ENCODE measurements at places on chromosomes 13 and 19.

- DNase-seq = peak; percentile 69
Observed at GRCh38 chr19:13094106-13094504, 8.6 kb downstream of the LYL1 start.

DNA sequence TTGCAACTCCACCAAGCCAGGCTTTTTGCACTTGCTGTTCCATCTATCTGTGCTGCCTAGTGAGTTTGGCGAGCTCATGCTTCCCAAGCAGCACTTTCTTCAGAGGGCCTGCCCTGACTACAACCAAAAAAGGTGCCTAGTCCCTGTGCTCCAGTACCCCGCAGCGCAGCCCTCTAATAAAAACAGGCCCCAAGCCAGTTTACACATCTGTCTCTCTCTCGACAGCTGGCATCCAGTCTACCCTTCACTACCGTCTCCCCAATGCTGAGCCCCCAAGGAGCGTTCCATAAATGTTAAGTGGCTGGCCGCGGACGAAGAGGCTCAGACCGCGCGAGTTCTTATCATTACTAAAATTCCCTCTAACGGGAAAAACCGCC is 512 bp downstream of the MED4 start:
- no peak for DNase-seq

GRCh38 chr13:75963302-75963701 is 327.2 kb downstream of the LMO7 start:
- no peak for DNase-seq

DNA sequence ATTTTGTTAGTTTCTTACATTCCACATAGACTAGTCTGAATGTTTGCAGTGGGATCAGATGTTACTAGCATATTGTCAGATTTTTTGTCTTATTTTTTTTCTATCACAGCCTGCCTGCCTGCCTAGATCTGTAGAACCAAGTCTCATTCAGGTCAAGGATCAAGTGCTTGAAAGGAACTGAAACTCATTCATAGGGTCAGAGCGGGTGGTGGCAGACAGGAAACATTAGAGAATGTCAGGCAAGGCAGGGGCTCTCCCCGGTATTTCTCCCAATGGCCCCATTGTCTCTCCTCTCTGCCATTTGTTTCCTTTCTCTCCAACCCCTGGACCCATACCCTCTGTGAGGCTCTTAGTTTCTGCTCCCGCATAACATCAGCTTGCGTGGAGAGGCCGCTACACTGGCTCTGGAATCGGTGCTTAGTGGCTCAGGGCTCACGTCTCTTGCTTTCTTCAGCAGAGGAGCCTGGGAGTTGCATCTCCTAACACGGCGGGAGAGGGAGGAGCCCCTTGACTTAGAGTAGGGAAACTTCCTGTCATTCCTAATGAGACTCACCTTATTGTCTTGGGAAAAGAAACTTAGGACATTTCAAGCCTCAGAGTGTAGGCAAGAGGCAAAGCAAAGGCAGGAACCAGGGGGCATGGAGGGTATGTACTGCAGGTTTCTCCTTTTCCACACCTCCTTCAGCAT is 35.6 kb upstream of the SPATA13 start:
- DNase-seq = no peak

GRCh38 chr19:58492265-58492664 is 16.1 kb downstream of the ZNF446 start:
- no peak for DNase-seq

DNA sequence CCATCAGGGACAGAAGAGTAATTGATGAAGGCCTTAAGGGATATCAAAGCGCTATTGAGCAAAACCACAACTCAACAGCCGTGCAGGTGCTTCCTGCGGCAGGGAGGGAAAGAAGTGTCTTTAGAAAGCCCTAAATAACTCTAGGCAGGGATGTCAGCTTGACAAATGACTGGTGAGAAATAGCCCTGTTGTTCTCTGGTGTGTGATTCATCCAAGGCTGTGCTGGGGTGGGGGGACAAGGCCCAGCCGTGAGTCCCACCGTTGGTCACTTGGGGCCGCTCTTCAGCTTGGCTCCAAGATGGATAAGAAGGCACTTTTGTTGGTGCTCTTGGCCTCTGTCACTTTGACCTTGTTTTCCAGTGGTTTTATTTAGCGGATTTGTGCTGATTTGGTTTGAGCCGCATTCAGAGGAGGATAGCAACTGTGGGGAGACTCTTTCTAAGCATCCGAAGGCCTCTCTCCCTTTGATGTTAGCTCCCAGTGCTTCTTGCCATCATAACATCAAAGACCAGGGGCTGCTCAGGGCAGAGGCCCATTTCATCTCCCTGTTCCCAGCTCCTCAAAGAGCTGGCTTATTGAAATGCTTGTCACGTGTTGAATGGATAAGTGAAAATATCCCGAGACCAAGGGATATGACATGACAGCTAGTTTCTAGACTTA is 130.3 kb upstream of the SERP2 start:
- no peak for DNase-seq

GRCh38 chr19:49422407-49423070 is 702 bp downstream of the PTH2 start:
- no peak for DNase-seq

GRCh38 chr13:28477709-28477973 is 17.3 kb downstream of the FLT1 start:
- no peak for DNase-seq

DNA sequence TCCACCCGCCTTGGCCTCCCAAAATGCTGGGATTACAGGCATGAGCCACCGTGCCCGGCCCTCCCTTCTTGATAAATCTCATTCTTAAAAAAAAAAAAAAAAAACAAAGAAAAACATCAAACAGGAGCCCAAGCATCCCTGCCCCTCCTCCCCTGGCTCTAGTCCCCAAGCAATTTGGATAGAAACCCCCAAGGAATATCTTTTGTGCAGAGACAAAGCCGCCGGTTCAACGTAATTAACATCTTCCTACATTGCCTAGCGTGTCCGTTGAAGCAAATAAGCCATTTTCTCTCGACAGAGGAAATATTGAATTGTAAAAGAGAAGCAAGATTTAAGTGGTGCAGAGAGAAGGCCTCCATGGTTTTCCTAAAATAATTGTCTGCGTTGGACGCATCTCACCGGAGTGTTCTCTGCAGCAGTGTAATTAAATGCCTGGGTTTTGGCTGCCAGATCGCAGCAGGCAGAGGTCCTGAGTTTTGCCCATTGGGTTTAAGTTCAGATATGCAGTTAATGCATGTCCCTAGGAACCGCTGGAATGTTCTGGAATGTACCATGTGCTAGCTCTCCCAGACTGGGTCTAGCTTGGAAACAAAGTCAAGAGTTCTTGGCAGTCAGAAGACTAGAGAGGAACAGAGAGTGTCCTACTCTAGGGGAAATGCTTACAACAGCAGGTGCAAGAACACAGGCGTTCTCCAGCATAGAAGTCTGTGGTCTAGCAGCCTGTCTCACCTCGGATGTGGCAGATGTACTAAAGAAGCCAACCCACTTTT is 30.8 kb downstream of the PIN1 start:
- DNase-seq = peak; percentile 14

- DNase-seq = no peak
Observed at GRCh38 chr19:2727640-2727944, 6.4 kb upstream of the DIRAS1 start.

GRCh38 chr13:89568276-89568675 is 1779.2 kb upstream of the MIR17HG start:
- DNase-seq = no peak

DNA sequence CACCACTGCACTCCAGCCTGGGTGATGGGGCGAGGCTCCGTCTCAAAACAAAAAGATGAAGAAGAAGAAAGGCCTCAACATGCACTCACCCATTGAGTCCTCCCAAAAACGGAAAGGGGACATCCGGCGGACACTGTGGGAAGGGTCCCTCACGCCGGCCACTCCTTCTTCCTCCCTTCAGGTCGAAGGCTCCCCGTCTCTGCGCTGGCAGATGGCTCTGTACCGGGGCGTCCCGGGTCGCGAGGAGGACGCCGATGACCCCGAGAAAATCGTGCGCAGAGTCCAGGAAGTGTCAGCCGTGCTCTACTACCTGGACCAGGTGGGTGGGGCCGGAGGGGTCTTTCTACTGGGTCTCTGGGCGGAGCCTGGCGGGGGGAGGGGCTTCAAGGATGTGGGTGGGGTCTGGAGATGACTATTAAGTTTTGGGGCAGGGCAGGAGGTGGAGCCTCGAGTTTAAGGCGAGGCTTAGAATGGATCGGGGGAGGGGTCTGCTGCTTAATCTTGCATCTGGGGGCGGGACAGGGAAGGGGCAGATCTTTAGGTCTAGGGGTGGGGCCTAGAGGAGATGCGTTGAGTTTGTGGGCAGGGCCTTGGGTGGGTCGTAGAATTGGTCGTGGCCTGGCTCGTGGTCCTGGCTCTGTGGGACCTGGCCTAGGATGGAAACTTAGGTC is 90.2 kb downstream of the MAP4K1 start:
- no peak for DNase-seq

DNA sequence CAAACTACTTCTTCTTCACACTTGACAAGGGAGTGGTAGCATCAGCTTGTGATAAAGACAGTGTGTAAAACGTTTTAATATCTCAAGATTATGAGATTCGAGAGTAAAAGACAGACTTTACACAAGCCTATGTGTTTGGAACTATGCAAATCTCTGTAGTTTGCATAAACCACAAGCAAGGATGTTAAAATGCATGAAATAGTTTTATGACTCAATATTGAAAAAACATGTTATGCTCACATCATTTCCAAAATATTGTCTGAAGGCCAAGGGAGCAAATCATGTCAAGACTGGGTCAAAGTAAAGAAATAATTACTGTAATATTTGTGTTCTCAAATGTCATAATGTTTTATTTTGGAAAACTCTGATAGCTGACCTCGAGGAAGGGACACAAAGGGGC is 316.8 kb upstream of the KLF12 start:
- no peak for DNase-seq

- DNase-seq = no peak
Observed at GRCh38 chr19:41565379-41565720, 10.6 kb upstream of the CEACAM21 start.

GRCh38 chr19:35365303-35365702 is 5.6 kb upstream of the GPR42 start:
- DNase-seq = no peak

DNA sequence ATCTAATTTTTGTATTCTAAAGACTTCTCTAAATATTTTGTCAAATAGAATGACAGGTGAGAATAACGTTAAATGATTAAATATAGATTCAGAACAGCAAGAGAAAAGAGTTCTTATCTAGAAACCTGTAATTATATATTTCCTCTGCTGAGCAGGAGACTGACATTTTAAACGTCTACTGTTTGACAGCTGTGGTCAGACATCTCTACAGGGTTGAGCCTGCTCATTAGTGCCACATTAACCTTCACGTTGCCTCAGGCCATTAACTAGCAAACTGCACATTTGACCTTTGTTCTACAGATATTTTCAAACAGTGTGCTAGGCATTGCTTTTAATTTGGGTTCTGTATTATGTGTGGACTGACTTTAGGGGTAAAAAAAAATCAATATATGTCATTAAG is 347.5 kb downstream of the GPC5 start:
- DNase-seq = peak; percentile 13

DNA sequence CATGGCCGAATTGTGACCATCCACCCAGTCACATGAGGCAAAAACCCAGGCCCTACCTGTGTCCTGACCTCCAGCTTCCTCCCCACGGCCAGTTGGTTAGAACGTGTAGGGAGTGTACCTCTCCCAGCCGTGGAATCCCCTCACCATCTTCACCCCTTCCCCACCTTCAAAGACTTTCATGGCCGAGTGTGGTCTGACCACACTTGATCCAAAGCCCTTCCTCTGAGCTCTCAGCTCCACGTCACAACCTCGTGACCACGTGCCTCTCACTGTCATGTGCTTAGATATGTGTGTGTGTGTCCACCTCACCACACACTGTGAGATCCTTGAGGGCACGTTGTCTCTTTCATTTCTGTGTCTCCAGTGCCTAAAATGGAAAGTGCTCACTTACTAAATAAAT is 48.6 kb upstream of the UBE2L5 start:
- no peak for DNase-seq

- DNase-seq = no peak
Observed at GRCh38 chr13:23695711-23696464, 125.7 kb downstream of the TNFRSF19 start.

DNA sequence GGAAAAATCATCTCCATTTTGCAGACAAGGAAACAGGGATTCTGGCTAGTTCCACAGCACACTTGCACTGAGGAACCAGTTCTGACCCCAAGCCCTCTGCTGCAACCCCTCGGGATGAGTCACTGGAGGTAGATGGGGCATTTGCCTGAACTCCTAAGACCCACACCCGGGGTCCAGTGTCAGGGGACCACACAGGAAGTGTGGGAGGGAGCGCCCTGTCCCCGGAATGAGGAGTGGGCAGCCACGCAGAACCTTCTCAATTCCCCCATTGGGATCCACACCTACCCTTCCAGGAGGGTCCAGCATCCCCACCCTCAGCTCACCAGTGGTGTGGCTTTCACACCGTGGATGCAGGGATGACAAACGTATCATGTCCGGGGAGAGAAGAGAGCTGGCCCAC is 62.7 kb downstream of the TSHZ3 start:
- DNase-seq = no peak

- DNase-seq = no peak
Observed at GRCh38 chr19:30920222-30920621, 429.0 kb downstream of the TSHZ3 start.

- DNase-seq = no peak
Observed at GRCh38 chr13:29294821-29295220, 300.7 kb downstream of the SLC7A1 start.

DNA sequence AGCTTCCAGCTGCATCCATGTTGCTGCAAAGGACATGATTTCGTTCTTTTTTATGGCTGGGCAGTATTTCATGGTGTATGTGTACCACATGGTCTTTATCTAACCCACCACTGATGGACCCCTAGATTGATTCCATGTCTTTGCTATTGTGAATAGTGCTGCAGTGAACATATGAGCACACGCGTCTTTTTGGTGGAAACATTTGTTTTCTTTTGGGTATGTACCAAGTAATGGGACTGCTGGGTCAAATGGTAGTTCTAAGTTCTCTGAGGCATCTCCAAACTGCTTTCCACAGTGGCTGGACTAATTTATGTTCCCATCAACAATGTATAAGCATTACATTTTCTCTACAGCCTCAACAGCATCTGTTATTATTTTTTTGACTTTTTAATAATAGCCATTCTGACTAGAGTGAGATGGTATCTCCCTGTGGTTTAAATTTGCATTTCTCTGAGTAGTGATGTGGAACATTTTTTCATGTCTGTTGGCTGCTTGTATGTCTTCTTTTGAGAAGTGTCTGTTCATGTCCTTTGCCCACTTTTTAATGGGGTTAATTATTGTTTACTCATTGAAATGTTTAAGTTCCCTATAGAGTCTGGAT is 6.8 kb upstream of the UBE2L5 start:
- no peak for DNase-seq

GRCh38 chr13:41823476-41823875 is 137.4 kb downstream of the VWA8 start:
- no peak for DNase-seq

GRCh38 chr19:56838024-56838908 is 2.3 kb downstream of the PEG3 start:
- DNase-seq = no peak

DNA sequence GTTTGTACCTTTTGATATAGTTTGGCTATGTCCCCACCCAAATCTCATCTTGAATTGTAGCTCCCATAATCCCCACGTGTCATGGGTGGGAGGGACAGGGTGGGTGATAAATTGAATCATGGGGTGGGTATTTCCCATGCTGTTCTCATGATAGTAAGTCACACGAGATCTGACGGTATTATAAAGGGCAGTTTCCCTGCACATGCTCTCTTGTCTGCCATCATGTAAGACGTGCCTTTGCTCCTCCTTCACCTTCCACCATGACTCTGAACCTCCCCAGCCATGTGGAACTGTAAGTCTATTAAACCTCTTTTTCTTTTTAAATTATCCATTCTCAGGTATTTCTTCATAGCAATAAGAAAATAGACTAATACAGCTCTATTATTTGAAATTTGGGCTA is 330.7 kb upstream of the ATXN8OS start:
- DNase-seq = no peak

Data from COR-L47 (cell line).